ENCODE measurements at places on chromosomes 4 and X.
A peak's percentile ranks its signal among the peaks of the same experiment; 100 is the strongest.

- H3K27ac ChIP-seq, result no peak overlapping the region
- H3K4me3 ChIP-seq, result no peak overlapping the region
- H3K4me1 ChIP-seq, result no peaks in the 10 kb centered on the region
- no peaks in the 10 kb centered on the region for H3K36me3 ChIP-seq
- no peak for DNase-seq
Observed at GRCh38 chr4:70133473-70133872, 20.6 kb upstream of the PRR27 start.

GRCh38 chr4:6221851-6222760, 21.8 kb upstream of the JAKMIP1 start:
- H3K36me3 ChIP-seq, result peaks cover 14% of the 10 kb centered on the region
- no peak for DNase-seq
- no peak overlapping the region for H3K27ac ChIP-seq
- H3K4me3 ChIP-seq, result no peak overlapping the region
- peaks cover 1% of the 10 kb centered on the region for H3K4me1 ChIP-seq

DNA sequence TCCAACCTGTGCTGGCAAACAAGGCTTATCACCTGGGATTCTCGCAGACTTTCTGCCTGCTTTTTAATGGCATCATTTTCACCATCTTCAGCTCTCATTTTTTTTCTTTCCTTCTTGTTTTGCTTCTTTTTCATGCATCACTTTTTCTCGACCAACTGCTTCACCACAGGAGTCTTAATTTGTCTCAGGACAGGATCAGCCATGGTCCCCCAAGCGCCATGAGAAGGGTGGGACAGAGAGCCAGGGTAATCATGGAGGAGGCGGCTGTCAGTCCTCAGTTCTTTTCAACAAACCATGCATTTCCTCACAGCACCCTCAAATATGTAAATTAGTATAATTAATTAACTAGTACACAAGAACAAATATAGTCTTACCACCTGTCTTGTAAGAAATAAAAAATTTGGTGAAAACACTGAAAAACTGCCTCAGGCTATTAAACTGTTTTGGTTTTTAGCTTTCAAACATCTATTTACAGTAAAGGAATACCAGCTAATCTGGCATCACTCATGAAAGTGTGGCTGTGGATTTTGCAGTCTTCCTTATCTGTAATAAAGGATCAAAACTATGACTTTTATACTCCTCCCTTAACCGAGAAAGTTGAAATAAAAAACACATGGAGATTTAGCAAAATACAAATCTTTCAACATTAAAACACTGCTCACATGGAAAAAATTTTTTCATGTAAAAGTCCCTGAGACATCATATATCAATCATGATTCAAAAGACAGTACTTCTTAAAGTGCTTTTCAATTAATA, 19.1 kb downstream of the EIF4E start:
- no peak overlapping the region for H3K27ac ChIP-seq
- H3K36me3 ChIP-seq, result peaks cover 27% of the 10 kb centered on the region
- no peak overlapping the region for H3K4me3 ChIP-seq
- no peak for DNase-seq
- no peaks in the 10 kb centered on the region for H3K27me3 ChIP-seq
- peaks cover 23% of the 10 kb centered on the region for H3K4me1 ChIP-seq

GRCh38 chrX:56746996-56747395, 18.0 kb downstream of the NBDY start:
- no peaks in the 10 kb centered on the region for H3K27me3 ChIP-seq
- no peak for DNase-seq
- H3K27ac ChIP-seq, result no peak overlapping the region
- peaks cover 3% of the 10 kb centered on the region for H3K4me1 ChIP-seq
- peaks cover 36% of the 10 kb centered on the region for H3K36me3 ChIP-seq
- no peak overlapping the region for H3K4me3 ChIP-seq

DNA sequence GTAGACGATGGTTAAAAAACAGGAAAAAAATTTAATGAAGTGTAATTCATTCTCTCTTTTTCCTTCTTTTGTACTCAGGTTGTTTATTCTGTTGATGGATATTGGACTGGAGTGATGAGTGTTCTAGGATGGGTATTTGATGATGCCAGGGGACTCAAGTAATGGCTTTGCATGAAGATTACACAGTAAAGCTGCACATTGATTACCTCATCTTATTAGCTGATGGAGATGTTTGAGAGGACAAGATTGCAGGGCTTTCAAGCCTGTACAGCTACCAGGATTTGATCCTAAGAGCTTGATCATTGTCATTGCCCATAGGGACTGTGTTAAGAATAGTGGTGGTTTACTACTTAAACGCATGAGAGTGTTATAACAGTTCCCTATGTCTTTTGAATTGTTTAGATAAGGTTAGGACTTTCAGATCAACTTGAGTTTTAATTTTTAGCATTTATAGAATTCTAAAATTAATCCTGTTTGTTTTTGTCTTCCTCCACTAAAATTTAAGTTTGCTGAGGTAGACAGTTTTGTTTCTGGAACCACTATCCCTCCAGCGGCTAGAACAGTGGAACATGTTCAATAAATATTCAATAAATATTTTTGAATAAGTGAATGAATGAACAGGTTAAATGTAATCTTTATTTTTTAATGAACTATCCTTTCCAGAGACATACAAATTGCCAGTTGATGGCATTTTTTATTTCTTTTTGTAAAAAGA, 58.2 kb downstream of the GAB1 start:
- no peak for DNase-seq
- no peak overlapping the region for H3K4me3 ChIP-seq
- no peak overlapping the region for H3K27ac ChIP-seq
- H3K4me1 ChIP-seq, result no peaks in the 10 kb centered on the region
- H3K36me3 ChIP-seq, result no peaks in the 10 kb centered on the region

- peak overlapping the region; percentile 80 for H3K4me3 ChIP-seq
- H3K36me3 ChIP-seq, result no peaks in the 10 kb centered on the region
- H3K27me3 ChIP-seq, result no peaks in the 10 kb centered on the region
- peaks cover 73% of the 10 kb centered on the region for H3K4me1 ChIP-seq
- peak overlapping the region; percentile 99 for H3K27ac ChIP-seq
Observed at GRCh38 chrX:12956704-12957534, 18.0 kb upstream of the TMSB4X start.

DNA sequence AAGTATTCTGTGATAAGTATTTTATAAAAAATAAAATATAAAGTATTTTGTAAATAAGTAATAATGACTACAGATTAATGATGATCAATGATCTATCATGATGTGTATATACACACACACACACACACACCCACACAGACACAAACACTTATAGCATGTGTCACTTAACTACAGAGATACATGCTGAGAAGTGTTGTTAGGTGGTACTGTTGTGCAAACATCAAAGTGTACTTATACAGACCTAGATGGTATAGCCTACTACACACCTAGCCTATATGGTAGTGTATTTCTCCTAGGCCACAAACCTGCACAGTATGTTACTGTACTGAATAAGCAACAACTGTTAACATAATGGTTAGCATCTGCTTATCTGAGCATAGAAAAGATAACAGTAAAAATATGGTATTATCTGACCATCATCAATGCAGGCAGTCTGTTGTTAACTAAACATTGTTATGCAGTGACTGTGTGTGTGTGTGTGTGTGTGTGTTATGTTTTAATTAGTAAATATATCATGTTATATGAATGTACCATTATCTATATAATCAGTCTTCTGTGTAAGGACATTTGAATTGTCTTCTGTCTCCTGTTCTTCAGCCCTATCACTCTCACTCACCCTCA, 138.2 kb downstream of the CAMK2D start:
- H3K27me3 ChIP-seq, result no peaks in the 10 kb centered on the region
- H3K4me1 ChIP-seq, result peaks cover 17% of the 10 kb centered on the region
- no peak overlapping the region for H3K27ac ChIP-seq

DNA sequence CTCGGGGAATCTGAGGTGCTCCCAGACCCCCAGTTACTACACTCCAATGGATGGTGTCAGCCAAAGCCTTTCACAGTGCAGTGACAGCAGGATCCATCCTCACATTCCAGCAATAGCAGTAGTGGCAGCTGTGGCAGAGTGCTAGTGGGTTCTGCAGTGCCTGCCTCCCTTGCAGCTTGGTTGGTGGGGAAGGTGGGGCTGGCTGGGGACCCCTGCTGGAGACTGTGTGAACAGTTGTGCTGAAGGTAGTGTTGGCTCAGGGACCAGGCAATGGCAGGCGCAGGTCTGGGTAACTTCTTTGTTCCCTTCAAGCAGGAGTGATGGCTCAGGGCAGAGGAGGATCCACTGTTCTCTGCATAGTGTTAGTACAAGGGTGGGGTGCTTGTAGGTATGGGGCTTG, 343.7 kb upstream of the TRAM1L1 start:
- DNase-seq, result no peak
- no peak overlapping the region for H3K27ac ChIP-seq
- H3K27me3 ChIP-seq, result no peaks in the 10 kb centered on the region
- no peaks in the 10 kb centered on the region for H3K4me1 ChIP-seq

DNA sequence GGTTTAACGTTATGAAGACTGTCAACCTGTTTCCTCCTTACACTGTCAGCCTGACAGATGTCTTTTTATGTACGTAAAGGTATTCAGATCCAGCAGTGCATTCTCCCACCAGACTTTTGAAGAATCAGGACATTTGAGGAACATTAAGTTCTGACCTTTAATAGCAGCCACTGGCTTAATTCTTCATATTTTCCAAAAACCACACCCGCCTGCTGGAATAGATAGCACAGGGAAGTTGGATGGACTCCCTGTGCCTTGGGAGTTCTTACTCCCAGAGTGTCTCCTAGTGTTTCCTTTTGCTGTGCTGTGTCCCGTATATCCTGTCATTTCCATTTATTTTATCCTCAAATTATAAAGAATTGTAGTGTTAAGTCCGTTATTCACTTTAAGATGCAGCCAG, 94.5 kb downstream of the AFF1 start:
- DNase-seq, result no peak
- no peak overlapping the region for H3K4me3 ChIP-seq
- peaks cover 5% of the 10 kb centered on the region for H3K4me1 ChIP-seq
- no peak overlapping the region for H3K27ac ChIP-seq
- H3K36me3 ChIP-seq, result peaks cover 2% of the 10 kb centered on the region
- H3K27me3 ChIP-seq, result no peaks in the 10 kb centered on the region

DNA sequence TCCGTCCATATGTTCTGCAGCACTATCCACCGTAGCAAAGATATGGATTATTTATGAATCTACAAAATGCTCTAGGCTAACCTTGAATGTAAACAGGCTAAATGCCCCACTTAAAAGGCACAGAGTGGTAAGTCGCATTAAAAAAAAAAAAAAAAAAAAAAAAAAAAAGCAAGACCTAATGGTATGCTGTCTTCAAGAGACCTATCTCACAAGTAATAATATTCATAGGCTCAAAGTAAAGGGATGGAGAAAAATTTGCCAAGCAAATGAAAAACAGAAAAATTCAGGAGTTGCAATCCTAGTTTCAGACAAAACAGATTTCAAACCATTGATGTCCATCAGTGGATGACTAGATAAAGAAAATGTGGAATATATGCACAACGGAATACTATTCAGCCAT, 139.4 kb downstream of the GLRA3 start:
- no peaks in the 10 kb centered on the region for H3K27me3 ChIP-seq
- H3K4me1 ChIP-seq, result no peaks in the 10 kb centered on the region
- no peak for DNase-seq
- H3K4me3 ChIP-seq, result no peak overlapping the region
- no peak overlapping the region for H3K27ac ChIP-seq

DNA sequence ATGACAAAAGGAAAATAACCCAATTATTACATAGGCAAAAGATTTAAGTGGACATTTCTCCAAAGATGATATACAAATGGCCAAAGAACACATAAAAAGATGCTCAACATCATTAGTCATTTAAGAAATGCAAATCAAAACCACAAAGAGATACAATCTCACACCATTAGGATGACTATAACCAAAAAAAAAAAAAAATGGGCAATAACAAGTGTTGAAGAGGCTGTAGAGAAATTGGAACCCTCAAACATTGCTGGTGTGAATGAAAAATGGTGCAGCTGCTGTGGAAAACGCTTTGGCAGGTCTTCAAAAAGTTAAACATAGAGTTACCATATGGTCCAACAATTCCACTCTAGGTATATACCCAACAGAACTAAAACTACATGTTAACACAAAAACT, 5.6 kb upstream of the PRDX4 start:
- no peaks in the 10 kb centered on the region for H3K36me3 ChIP-seq
- DNase-seq, result no peak
- no peaks in the 10 kb centered on the region for H3K27me3 ChIP-seq
- H3K4me3 ChIP-seq, result no peak overlapping the region
- H3K27ac ChIP-seq, result no peak overlapping the region

- peaks cover 4% of the 10 kb centered on the region for H3K4me1 ChIP-seq
- H3K4me3 ChIP-seq, result no peak overlapping the region
- no peaks in the 10 kb centered on the region for H3K27me3 ChIP-seq
- DNase-seq, result no peak
- H3K27ac ChIP-seq, result no peak overlapping the region
- H3K36me3 ChIP-seq, result no peaks in the 10 kb centered on the region
Observed at GRCh38 chr4:173381610-173382009, 10.9 kb downstream of the SAP30 start.

GRCh38 chr4:146334862-146335449, 120.6 kb downstream of the REELD1 start:
- no peak overlapping the region for H3K27ac ChIP-seq
- no peaks in the 10 kb centered on the region for H3K36me3 ChIP-seq
- peaks cover 1% of the 10 kb centered on the region for H3K4me1 ChIP-seq

- H3K4me3 ChIP-seq, result no peak overlapping the region
- no peak overlapping the region for H3K27ac ChIP-seq
- no peaks in the 10 kb centered on the region for H3K36me3 ChIP-seq
- peaks cover 7% of the 10 kb centered on the region for H3K4me1 ChIP-seq
Observed at GRCh38 chr4:159185591-159186023, 82.7 kb downstream of the RAPGEF2 start.

DNA sequence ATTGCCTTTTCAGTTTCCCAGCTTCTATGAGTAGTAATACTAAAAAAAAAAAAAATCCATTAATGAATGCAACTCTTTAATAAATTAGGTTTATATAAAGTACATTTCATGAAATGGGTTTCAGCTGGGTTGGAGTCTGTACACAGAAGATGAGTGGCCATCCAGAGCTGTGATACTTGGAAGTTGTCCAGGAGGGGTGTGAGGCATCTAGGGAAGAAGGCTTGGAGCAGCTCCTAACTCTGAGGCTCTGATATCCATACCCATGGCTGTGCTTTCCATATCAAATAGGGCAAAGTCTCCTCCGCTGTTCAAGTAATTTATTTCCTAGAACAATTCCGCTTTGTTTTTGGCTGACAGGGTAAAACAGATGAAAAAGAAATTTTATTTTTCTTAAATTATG, 423.3 kb upstream of the TENM3 start:
- no peak for DNase-seq
- no peaks in the 10 kb centered on the region for H3K36me3 ChIP-seq
- no peaks in the 10 kb centered on the region for H3K27me3 ChIP-seq
- H3K4me1 ChIP-seq, result no peaks in the 10 kb centered on the region
- H3K27ac ChIP-seq, result no peak overlapping the region

DNA sequence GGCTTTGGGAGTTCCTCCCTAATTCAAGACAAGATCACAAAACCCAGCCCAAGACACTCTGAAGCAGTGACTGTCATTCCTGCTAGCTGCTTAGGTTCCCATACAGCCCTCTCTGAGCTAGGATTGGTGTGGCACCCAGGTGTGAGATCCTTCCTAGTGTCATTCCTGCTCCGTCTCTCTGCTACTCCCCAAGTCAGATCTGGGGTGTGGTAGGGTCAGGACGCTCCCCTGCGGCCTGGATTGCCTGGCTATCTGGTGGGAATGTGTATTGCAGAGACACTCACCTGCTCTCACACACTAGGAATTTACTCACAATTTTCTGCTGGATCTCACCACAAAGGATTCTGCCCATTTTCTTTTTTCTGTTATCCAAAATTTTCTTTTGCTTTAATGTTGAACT, 560.8 kb upstream of the ATOH1 start:
- H3K4me3 ChIP-seq, result no peak overlapping the region
- H3K27ac ChIP-seq, result no peak overlapping the region
- H3K36me3 ChIP-seq, result no peaks in the 10 kb centered on the region
- no peaks in the 10 kb centered on the region for H3K27me3 ChIP-seq
- DNase-seq, result no peak

GRCh38 chr4:105351861-105352260, 122.0 kb downstream of the PPA2 start:
- peaks cover 4% of the 10 kb centered on the region for H3K36me3 ChIP-seq
- H3K4me1 ChIP-seq, result peaks cover 16% of the 10 kb centered on the region
- DNase-seq, result no peak
- no peak overlapping the region for H3K27ac ChIP-seq

Measured in activated CD4-positive, alpha-beta memory T cell treated with anti-CD3 and anti-CD28 coated beads, Interleukin-2, amount 10 ng/mL, durations not matched to agents 7 days and 5 days (primary cell).